ENCODE measurements at places on chromosomes 4 and X. TPM values are rescaled to one million over a fixed set of nuclear protein-coding genes. Genes with fewer than 3 reads are reported as not detected.

DNA sequence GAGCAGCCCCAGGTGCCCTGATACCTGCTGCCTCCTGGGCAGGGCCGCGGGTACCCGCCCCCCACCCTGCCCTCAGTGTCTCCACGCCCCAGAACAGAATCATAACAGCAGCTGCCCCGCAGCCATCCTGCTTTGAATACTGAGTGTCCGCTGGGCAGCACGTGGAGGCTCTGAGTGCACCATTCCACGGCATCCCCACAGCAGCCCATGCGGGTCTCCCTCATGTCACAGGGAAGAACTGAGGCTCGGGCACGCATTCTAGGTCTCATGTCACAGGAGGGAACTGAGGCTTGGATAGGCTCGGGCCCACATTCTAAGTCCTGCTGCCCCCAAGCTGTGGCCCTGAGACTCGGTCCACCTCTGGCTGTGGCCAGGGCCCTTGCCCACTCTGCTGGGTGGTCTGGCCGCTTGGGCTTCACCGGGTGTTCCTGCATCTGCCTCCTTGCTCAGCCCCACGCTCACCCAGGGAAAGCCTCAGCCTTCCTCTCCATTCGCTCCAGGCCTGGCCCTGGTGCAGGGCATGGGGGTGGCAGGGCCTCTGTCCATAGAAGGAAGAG lies 221.6 kb upstream of the PSAPL1 start:
- DNase-seq: no peak

GRCh38 chr4:179582164-179582905 lies 2140.1 kb upstream of the AGA start:
- no peak for DNase-seq

DNA sequence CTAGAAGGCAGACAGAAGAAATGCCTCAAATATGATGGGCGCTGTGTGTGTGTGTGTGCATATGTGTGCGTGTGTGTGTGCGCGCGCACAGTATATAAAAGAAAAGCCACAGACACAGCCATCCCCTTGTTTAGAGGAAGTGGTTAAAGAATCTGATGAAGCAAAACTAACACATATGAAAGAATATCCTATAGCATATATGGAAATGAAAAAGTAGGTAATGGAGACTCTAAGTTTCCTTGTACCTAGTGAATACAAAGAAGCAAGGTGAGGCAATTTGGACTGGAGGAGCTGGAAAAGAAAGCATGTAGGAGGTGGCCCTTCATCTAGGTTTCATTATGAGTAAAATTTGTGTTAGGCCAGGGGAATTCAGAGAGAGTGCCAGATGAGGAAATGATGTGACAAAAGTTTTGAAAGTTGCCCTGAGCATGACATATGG lies 58.6 kb upstream of the MCF2 start:
- no peak for DNase-seq

DNA sequence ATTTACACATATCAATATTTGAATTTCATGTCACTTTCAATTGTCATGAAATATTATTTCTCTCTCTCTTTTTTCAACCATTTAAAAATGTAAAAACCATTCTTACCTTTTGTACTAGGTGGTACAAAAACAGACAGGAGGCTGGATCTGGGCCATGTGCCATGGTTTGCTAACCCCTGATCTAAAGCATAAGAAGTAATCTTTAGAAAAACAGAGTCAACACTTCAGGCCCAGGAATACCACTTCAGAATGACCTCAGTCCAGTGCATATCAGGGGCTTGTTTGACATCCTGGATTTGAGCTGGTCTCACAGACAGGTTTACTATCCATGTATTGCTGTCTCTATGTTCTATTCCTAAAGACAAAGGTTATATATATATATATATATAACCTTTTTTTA lies 102.5 kb downstream of the DCHS2 start:
- no peak for DNase-seq

DNA sequence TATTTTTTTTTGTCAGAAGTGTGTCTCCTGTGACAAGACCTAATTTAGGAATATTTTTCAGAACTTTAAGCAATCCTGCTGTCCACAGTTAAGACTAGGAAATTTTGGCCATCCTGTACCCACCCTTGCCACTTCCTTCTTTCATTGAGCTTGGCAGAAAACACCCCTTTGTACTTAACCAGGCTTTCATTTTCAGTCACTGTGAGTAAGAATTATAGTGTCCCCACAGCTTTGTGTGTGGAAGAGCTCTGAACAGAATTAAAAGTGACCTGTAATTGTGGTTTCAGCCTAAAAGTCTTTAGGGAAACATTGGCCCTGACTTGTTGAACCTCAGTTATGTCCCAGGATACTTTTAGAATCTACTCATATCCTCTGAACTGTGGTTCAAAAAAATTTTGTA lies 153.7 kb upstream of the BMP3 start:
- DNase-seq: peak; percentile 13

- no peak for DNase-seq
These were observed 12.5 kb upstream of the CASK start for GRCh38 chrX:41935832-41936231.

GRCh38 chrX:16136080-16136479 lies 12.7 kb downstream of the GRPR start:
- no peak for DNase-seq

DNA sequence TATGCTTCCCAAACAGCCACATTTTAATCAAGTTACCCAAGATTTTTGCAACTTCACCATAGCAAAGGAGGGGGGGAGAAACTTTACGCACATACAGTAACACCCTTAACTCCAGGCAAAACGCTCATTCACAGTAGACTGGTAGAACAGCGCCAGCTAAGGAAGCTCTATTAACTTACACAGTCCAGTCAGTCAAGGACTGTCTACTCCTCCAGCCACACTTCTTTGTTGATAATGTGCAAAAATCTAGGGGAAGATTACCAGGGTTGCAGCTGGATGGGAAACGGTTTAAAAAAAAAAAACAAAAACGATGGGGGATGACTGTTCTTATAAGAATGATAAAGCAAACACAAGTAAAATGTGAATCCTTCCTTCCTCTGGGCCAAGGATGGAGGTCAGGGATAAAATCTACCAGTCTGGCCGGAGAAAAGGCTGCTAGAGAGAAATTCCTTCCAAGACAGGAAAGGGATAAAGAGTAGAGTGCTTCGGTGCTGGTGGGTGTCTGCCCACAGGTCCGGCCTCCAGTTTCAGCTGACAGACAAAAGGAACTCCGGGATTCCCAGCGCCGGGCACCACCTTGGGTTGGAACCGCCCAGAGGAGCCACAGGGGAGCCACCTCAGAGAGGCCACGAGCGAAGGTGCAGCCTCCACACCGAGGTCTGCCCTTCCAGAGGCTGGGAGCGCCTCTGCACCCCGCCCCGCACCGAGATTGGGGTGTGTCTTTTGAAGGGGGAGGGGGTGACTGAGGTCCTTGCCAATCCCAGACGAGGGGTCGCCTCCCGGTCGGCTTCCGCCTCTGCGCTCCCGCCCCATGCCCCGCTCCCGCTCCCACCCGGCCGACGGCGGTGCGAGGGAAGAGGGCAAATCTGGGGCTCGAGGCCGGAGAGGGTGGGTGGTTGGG lies 811 bp downstream of the ANKRD50 start:
- peak; percentile 76 for DNase-seq

DNA sequence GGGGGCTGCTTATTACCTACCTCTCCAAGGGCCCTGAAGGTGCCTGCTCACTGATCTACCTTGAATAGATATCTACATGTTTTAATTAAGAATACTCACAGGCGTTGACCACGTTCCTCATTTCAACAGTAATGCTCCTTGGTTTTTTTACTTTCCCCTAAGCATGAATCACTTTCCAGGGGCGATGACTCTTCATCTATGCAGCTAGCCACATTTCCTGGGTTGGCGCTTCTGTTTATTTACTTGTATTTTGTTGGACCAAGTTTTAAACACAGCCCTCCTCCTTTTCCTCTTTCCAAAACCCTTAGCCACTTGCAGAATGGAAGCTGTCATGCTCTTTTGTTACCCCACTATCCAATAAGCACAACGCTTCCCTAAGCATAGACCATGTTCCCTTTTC lies 50.8 kb downstream of the CBLL2 start:
- peak; percentile 65 for DNase-seq

DNA sequence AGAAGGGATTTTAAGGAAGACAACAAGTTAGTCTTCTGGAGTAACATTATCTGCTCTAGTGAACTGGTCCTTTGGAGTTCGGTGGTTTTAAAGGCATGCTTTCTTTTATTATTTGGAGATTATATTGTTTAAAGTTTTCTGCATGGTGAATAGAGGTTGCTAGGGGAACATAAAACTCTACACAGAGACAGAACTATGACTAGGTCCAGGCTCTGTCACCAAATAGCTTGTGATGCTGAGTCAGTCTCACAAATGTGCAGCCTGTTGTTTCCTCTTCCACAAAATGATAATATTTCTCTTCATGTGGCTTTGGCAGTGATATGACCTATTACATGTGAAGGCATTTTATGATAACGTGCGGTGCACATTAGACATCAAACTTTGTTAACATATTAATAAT lies 132.6 kb downstream of the PACRGL start:
- DNase-seq: peak; percentile 23

- DNase-seq: no peak
These were observed 25.3 kb downstream of the GPC4 start for GRCh38 chrX:133389975-133390374.

- no peak for DNase-seq
These were observed 217.4 kb upstream of the FGF13 start for GRCh38 chrX:138928737-138929459.

DNA sequence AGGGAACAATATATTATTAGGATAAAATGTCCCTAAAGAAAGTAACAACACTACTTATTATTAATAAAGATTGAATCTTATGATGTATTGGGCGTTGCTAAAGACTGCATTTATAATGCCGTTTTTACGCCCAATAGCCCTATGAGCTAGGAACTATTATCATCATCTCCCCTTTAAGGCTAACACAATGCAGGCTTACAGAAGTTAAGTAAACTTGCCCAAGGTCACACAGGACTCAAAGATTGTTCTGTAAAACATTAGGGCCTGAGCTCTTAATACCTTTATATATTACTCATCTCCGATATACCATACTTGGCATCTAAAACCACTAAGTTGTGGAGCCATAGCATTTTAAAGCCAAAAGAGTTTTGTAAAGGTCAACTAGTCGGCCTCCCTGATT lies 149.5 kb downstream of the FAM13A start:
- DNase-seq: no peak

DNA sequence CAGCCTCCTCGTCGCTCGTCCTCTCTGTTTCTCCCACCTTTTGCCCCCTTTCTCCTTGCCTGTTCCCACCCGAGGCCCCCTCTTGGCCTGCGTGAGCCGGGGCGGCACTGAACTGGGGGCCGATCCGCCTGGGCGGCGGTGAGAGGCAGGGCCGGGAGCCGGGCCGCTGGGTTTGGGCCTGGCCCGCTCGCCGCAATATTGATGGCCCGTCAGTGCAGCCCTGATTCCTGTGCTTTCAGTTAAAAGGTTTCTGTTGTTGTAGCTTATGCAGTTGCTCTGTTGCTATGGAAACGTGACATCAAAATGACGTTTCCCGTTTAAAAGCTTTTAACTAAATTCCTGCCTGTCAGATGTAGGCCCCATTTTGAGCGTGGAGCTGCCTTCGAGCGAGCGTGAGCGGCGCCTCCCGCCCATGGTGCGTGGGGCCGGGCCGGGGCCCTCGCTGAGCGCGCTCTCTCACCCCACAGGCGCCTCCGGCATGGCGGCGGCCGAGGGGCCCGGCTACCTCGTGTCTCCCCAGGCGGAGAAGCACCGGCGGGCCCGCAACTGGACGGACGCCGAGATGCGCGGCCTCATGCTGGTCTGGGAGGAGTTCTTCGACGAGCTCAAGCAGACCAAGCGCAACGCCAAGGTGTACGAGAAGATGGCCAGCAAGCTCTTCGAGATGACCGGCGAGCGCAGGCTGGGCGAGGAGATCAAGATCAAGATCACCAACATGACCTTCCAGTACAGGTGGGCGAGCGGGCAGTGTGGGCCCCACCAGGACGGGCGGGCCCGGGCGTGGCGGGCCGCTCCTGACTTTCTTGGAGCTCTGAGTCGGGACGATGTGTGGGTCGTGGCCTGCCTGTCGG lies at the start of gene MSANTD1:
TSS of gene MSANTD1 (plus strand) at position 349 of the 851 bp plus-strand sequence. CDS start at position 413, 64 bp downstream.
- peak; percentile 26 for DNase-seq

GRCh38 chr4:95155759-95156451 lies 392.9 kb downstream of the UNC5C start:
- peak; percentile 42 for DNase-seq

NLRP2B gene
- not detected for total RNA-seq

HTR2C gene
- not detected for total RNA-seq

CDKL2 gene
- 7.5 TPM for total RNA-seq

CLCN4 gene
- total RNA-seq: 15.1 TPM

SUPT20HL1 gene
- total RNA-seq: not detected

HMX1 gene
- total RNA-seq: not detected

DDX53 gene
- total RNA-seq: not detected

VGLL1 gene
- total RNA-seq: not detected

LUZP4 gene
- total RNA-seq: not detected

NR3C2 gene
- 4.7 TPM for total RNA-seq

AGTR2 gene
- total RNA-seq: not detected

LRRC66 gene
- total RNA-seq: 0.81 TPM

GPR82 gene
- not detected for total RNA-seq

Data from fibroblast of the aortic adventitia (primary cell).